ENCODE measurements at places on chromosomes 2 and 18.

- DNase-seq = peak; percentile 56
Observed at GRCh38 chr2:96788442-96789244, 27.4 kb upstream of the CNNM3 start.

GRCh38 chr2:73091164-73091563 lies 19.7 kb upstream of the SFXN5 start:
- DNase-seq = no peak

DNA sequence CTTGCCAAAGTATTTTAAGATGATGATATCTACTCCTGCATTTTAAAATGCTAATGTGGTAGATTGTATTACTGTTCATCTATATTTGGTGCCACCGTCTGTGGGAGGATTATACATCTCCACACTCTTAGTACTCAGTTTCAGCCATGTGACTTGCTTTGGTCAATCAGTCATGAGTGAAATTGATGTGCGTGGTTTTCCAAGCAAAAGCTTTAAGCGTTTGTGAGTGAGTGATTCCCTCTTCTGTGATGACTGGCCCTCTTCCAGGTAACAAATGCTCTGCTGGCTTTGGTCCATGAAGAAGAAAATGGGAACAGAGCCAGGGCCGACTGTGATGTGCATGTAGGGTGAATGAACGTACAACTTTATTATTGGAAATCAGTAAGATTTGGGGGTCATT lies 330.4 kb downstream of the LPIN1 start:
- no peak for DNase-seq

- DNase-seq = no peak
Observed at GRCh38 chr18:47749600-47749973, 180.9 kb downstream of the SMAD2 start.

GRCh38 chr2:44324971-44325426 lies 36.3 kb downstream of the PREPL start:
- DNase-seq = no peak

- DNase-seq = no peak
Observed at GRCh38 chr2:230998882-230999281, 3.0 kb downstream of the SPATA3 start.

GRCh38 chr18:58216071-58216481 lies 172.1 kb downstream of the NEDD4L start:
- no peak for DNase-seq

GRCh38 chr2:133819906-133820305 lies 251.6 kb upstream of the NCKAP5 start:
- DNase-seq = no peak

- DNase-seq = no peak
Observed at GRCh38 chr18:77131100-77131651, 1.4 kb downstream of the MBP start.

- DNase-seq = no peak
Observed at GRCh38 chr2:216316743-216317142, 55.5 kb downstream of the MARCHF4 start.

DNA sequence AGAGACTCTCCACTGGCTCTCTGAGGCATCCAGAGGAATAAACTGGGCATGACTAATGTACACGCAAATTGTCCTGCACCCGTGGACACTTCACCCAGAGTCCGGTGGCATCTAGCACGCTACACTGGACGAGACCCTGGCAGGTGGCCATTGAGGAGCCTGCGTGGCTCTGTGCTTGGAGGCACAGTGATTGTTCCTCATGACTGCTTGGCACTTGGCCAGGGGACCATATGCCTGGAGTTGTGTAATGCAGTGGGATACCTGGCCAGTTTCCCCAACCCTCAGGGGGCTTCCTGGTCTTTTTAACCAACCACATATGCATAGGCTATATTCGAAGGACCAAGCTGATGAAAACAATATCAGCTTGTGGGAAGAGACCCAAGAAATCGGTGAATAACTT lies 66.6 kb downstream of the MTCL1 start:
- peak; percentile 99 for DNase-seq

DNA sequence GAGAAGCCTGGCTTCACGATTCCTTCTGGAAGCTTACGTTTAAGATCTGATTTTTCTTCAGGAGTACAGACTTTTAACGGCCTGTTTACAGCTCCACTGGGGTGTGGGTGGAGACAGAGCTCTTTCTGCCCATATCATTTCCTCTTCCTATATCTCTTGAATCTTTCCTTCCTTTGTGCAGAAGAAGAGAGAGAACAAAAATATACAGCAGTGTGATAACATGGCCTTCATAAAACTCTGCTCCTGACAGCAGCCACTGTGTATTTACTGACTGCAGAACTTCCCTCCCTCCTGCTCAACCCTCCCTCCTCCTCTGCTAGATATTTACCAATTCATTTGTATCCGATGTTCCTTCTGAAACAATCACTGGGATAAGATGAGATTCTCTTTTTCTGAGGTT lies 34.1 kb upstream of the REEP1 start:
- no peak for DNase-seq

DNA sequence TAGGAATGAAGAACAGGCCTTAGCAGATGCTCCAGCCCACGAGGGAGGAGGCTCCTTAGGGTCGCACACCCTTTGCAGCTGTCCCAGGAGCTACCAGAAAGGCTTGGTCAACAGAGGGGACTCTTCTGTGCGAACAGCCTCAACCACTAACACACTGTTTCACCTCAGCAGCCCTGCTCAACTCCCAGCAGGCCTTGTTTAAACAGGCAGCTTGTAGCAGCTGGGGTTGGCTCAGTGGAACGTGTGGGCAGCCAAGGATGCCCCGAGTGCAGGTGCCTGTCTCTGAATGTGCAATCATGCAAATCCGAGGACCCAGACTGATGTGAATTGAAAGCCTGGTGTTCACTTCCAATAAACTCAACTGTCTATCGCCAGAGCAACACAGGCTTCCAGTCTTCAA lies 88.7 kb upstream of the CXCR4 start:
- DNase-seq = no peak

DNA sequence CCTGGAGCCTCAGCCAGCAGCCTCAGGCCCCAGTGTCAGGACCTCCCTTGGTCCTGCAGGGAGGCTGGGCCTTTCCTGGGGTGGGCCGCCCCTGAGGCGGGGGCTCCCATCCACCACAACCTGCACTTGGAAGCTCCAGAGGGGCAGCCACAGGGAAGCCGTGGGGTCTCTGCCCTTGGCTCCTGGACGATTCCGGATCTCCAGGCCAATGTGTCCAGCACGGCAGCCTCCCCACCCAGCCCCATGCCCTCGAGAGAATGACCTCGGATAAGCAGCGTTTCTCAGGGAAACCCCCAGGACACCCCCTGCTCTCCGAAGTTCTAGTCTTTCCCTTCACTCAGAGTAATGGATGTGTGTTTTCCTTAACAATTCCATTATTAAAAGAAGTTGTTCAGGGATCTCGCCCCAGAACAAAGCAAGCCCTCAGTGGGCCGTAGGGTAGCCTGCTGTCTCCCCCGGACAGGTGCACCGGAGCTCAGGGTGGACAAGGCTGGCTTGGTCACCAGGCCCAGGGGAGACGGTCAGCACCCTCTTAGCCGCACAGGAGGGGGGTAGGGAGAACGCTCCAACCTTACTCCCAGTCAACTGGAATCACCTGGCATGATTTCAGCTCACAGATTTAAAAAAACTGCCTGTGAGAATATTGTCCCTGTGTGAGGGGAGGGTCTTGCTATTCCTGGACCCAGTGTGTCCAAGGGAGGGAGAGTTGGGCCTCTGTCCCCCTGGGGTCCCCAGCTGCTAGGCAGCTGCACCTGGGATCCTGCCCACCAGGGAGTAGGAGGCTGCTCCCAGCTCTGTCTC lies 72.2 kb upstream of the OTOS start:
- DNase-seq = no peak

DNA sequence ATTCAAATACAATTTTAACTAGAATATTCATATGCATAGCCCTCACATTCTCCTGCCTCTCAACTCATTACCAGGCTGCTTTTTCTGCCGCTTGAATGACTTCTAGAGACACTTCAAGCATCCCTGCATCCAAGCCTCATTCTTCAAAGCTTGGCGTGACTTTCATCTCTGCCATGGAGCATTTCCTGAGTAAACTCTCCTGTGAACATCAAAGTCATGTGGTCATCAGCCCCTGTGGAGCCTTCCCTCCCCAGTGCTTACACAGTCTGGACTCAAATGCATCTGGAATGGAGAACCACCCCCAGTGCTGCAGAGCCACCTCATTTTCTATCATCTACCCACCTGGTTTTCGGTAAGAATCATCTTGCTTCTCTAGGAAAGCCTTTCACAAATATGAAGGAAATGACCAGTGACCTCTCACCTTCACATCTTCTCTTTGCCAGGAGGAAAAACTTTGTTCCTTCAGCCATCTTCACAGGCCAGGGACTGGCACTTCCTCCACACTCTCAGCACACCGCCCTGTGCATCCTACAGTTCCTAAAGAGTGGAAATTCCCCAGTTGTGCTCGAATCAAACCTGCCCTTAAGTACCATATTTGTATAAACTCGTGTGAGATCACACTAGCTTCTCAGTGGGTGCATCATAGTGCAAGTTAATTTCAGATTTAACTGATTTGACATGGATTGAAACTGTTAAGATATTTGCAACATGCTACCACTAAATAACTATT lies 116.4 kb downstream of the COL6A3 start:
- DNase-seq = no peak

- DNase-seq = no peak
Observed at GRCh38 chr18:35515460-35516130, 17.8 kb upstream of the INO80C start.

GRCh38 chr2:171482308-171482707 lies 40.0 kb upstream of the CYBRD1 start:
- no peak for DNase-seq

DNA sequence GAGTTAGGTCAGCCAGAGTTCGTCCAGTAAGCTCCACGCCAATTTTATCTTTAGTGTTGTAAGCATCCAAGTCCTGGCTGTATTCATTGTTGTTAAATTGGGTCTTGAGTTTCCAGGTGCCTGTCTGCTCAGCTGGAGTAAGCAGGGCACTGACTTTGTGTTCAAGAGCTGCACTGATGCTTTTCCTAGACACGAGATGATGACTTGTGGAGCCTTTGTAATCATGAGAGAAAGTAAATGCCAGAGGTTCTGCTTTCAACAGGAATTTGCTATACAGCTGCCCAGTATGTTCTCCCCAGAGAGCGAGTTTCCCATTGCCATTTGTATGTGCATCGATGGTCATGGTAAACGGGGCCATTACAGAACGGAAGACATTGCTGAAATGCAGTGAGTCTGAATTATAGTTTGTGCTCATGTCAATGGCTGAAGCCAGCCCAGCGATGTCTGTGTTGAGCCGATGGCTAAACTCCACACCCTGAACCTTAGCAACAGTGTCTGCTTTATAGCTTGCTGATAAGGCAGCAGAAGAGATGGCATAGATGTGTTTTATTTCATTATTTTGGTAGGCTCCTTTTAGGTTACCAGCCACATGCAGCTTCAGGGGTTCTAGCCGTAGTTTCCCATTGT lies 32.9 kb downstream of the APOB start:
- no peak for DNase-seq

GRCh38 chr18:49546278-49546677 lies 15.6 kb upstream of the LIPG start:
- no peak for DNase-seq

DNA sequence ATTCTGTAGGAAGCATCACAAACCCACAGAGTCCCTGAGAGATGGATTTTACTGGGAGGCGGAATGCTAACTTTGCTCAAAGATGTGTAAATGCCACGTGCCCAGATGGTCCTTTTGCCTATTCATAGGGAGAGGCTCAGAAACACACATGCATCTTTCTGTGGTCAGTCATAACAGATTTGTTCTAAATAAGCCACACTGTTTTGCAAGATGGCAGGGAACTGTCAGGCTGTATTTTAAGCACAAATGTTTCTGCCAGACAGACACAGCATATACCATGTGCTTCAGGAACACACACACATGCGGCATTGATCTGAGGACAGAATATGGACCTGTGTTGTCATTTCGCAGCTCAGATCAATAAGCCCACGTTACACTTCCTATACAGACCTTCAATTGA lies 312.0 kb downstream of the GPD2 start:
- DNase-seq = no peak

- DNase-seq = no peak
Observed at GRCh38 chr18:36828157-36828629, 609 bp downstream of the TPGS2 start.

DNA sequence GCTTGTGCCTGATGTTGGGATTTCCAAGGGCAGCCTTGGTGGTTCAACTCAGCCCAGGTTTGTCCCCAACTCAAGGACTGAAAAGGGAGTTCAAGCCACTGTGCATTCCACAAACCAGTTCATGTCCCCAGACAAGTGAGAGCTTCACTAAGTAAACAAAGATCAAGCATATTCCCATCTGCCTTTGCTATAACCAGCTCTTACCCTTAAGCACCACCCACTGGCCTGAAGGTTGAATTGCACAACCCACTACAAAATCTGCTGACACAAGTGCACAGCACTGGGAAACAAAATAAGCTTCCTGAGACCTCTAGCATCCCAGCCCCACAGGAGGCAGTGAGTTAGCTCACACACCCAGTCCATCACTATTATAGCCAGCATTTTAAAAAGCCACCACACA lies 516.7 kb downstream of the NR4A2 start:
- no peak for DNase-seq

DNA sequence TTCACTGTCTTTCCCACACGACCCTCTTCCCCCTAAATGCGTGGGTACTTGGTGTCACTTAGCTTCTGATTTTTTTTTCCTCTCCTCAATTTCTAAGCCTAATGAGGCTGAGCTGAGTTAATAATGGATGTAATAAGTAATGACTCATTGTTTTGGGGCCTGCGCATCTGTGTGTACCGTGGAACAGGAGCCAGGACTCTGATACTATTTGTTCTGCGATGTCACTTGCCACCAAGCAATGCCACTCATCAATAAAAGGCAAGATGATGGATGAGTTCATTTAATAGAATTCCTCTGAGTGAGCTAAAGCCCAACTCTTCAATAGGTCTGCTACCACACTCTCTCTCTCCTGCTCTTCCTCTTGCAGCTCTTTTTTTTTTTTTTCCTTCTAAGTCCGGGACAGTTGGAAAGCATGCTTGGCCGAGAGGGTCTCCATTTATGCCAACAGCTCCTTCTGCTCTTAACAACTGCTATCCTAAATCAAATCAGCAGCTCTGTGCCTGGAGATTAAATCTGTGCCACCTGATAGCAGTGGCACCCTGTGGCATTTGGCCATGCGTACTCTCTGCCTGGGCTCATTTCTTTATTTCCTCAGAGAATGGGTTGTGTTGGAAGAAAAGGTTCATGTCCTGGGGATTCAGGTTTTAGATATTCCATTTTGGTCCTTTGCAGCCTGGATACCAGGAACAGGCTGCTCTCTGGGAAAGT lies 1284.2 kb upstream of the PIK3C3 start:
- peak; percentile 45 for DNase-seq

- no peak for DNase-seq
Observed at GRCh38 chr2:157193461-157193860, 64.0 kb upstream of the GALNT5 start.

- DNase-seq = no peak
Observed at GRCh38 chr18:33812186-33812585, 234.2 kb downstream of the ASXL3 start.

DNA sequence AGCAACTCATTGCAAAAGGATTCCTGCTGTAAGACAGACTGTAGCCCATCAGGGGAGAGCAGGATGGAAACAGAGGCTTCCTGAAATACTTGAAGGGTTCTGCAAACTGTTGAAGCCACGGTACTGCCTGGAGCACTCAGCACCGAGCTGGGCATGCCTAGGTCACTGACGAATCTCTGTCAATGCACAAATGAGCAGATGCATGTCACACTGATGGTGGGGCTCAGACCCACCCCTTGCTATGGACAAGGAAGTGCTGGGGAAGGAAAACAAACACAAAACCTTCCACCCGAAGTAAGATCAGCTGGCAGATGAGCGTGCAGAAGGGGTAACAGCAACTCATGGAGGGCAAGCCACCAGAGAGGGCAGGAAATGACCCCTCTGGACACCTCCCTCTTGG lies 136.7 kb downstream of the BCL2 start:
- DNase-seq = no peak
